ENCODE measurements at places on chromosomes 12 and 14. TPM values are rescaled to one million over a fixed set of nuclear protein-coding genes. Genes with fewer than 3 reads are reported as not detected.

The DAO gene
- total RNA-seq, result 26.7 TPM

The TAS2R42 gene
- not detected for total RNA-seq

The KRT8 gene
- 1,003 TPM for total RNA-seq

The SLC35F4 gene
- total RNA-seq, result not detected

The SERPINA6 gene
- total RNA-seq, result 186 TPM

The PRB2 gene
- total RNA-seq, result not detected

Data from right lobe of liver (tissue), 6 donors.